HFFc6 (cell line): ENCODE measurements at places on chromosomes 5 and 9.

DNA sequence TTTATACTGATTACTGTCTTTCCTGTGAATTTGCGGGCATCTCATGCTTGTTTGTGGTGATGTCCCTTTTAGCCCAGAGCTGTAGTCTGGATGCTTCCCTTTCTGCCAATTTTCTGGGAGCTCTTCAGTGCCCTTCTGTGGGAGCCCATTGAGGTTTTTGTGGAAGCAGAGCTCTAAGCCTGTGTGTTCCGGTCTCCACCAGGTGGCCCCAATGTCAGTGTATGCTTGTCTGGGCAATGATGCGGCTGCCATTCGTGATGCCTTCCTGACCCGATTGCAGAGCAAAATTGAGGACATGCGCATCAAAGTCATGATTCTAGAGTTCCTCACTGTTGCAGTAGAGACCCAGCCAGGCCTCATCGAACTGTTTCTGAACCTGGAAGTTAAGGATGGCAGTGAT, 35.1 kb downstream of the SH3GLB2 start:
- DNase-seq = no peak

GRCh38 chr9:8864545-8864896, 1064.9 kb upstream of the DMAC1 start:
- DNase-seq = no peak

- DNase-seq = no peak
These were observed 18.7 kb downstream of the NIPAL4 start for GRCh38 chr5:157478726-157479125.

DNA sequence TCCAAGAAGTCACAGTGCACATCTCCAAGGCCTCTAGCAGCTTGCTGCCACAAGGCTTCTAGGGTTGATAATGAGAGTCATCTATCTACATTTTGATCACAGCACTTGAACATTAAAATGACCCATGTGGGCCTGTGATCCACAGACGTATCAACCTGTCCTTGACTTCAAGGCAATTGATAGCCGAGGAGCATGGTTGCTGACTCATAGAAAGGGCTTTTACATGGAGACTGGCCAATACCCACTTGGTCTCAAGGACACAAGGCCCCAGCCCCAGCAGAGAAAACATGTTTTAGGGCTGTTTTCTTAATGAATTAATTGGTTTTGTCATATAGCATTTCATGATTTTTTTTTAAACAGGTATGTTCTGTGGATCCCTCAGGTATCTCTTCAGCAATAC, 314.0 kb downstream of the SEMA5A start:
- DNase-seq = no peak

DNA sequence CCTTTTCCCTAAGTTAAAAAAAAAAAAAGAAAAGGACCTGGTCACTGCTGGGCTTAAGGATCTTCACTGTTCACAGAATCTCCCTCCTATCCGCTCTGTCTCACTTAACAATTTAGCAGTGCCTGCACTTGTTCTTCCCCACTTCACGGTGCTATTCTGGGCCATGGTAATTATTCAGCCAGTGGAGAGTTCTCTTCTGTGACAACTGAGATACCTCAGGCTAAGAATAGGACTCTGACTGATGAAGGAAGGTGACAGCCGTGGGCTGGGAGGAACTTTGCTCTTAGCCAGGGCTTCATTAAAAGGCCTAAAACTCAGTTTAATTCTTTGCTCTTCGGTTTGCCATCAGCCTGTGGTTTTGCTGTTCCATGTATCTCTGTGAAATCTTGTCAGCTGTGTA, 51.9 kb upstream of the ENTREP1 start:
- no peak for DNase-seq

- no peak for DNase-seq
These were observed 169.7 kb upstream of the CD180 start for GRCh38 chr5:67366276-67366675.

DNA sequence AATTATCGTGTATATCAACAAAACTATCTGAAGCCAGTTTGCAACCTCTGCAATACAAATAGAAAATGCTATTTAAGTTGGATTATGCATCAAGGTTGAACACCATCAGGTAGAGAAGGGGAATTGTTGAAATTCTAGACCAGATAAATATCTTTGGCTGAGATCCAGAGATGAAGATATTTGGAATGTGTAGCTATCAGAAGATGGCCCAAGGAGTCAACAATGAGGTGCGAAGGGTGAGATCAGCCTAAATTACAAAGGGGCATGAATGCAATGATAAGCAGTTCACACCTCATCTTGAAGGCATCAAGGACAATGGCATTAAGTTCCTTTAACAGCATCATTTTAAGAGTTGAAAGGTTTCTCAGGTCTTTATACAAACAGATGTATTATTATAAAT, 572.1 kb upstream of the DMAC1 start:
- no peak for DNase-seq

- DNase-seq = no peak
These were observed 235.3 kb downstream of the PRDM9 start for GRCh38 chr5:23742701-23743100.

- DNase-seq = no peak
These were observed 146.2 kb downstream of the RGS3 start for GRCh38 chr9:113609562-113610318.

DNA sequence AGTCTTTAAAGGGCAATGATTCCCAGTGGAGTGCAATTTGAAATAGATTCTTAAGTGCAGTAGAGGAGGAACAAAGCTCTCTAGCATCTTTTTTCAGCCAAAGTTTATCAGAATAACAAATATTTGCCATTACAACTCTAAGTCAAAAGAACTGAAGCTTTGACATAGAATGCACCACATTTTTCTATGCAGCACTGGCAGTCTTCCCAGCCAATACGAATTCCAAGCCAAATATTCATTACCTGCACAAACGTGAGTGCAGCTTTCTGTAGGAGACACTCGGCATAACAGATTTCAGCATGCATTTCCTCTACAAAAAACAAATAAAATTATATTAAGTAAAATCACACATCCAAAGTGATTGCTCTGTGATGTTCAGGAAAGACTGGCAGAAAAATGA, 103.4 kb downstream of the TTC39B start:
- no peak for DNase-seq

GRCh38 chr9:90855208-90855902, 53.7 kb downstream of the SYK start:
- no peak for DNase-seq

DNA sequence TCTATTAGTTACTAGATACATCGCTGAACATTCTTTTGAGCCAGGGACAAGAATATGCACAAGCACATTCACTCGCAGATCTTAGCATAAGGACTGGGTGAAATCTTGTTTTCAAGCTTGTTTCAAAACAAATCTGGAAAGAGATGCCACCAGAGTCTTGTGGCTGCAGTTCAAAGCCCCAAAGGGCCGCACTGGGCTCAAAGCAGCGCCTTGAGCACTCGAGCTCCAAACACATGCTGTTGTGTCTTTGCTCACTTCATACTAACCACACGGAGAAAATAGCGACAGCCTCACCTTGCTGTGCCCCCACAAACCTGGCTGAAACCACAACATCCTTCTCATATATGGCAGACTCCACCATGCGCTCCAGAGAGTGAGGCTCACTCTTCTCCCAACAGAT, 34.2 kb upstream of the IL7R start:
- no peak for DNase-seq

DNA sequence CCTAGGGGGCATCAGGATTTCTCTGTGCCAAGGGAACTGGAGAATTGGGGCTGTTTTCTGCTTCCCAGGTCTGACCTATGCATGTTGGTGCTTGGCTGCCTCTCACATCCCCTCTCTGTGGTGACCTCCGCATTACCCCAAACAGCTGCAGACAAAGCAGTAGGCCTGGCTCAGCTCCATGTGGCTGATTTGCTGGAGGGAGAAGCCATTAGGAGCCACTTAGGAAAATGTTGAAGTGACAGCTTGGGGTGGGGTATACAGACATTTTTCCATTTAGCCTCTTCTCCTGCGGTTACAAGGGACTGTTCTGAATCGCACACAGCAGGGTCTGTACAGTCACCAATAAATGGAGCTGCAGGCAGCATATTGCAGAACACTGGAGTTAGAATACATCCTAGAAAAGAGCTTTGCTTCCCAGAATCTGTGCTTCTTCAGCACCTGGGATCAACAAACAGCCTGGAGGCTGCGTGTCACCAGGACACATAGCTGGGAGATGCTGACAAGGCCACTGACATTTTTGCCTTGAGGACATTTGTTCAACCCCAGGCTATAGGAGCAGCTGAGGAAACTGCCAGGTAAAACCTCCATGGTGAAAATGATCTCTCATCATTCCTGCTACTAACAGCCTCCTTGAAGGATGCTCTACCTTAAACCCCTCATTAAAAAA, 335.3 kb downstream of the DIRAS2 start:
- DNase-seq = no peak

GRCh38 chr9:110191615-110192014, 16.3 kb downstream of the C9orf152 start:
- no peak for DNase-seq

- DNase-seq = no peak
These were observed 24.0 kb upstream of the WDR38 start for GRCh38 chr9:124829334-124829669.

DNA sequence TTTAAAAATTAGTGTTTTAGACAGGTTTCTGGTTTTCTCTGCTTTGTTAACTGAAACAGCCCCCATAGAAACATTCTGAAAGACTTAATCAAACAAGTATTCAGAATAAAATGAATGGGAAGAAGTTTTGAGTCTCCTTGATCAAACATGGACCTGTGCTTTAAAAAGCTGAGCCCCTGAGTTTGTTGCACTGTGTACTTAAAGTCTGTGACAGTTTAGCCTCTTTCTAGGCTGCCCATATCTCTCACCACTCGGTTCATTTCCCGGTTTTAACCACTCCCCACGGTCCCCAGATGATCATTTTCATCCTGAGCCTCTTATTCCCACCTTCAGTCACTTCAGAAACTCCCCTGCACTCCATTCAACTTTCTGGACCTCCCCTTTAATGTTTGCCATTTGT, 215.9 kb upstream of the DMRT1 start:
- DNase-seq = no peak

GRCh38 chr5:168251259-168251658, 40.2 kb upstream of the WWC1 start:
- no peak for DNase-seq

DNA sequence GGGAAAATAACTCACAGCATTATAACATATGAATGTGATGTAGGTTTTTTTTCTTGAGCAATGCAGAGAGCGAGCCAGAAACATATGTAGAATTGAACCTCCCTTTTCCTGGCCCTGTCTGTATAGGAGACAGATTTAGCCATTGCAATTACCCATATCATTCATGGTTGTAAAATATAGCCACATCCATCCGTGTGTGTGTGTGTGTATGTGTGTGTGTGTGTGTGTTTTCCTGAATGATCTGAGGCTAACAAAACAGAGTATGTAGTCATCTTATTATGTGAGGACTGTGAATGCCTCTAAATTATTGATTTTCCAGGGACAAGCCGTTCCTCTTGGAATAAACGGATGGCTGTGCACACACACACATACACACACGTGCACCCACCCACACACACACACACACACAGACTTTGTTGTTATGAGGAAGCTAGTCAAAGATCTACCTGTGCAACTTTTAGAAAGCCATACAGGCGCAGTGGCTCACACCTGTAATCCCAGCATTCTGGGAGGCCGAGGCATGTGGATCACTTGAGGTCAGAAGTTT, 11.7 kb upstream of the DENND1A start:
- no peak for DNase-seq

GRCh38 chr5:65100911-65101631, 332.3 kb downstream of the CWC27 start:
- peak; percentile 67 for DNase-seq

DNA sequence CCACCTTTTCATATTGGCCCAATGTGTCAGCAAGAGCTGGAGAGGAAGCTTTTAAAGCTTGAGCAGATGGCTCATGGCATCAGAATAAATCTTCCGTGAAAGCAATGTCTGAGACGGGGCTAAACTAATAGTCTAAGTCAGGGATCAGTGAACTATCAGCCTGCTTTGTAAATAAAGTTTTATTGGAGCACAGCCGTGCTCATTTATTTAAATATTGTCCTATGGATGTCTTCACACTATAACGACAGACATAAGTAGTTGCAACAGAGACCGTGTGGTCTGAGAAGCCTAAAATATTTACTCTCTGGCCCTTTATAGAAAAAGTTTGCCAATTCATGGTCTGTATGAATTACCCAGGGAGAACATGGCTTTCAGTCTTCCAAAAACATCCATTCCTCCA, 85.6 kb upstream of the SLC44A1 start:
- DNase-seq = no peak

- no peak for DNase-seq
These were observed 12.6 kb downstream of the FOXD1 start for GRCh38 chr5:73435759-73436534.

DNA sequence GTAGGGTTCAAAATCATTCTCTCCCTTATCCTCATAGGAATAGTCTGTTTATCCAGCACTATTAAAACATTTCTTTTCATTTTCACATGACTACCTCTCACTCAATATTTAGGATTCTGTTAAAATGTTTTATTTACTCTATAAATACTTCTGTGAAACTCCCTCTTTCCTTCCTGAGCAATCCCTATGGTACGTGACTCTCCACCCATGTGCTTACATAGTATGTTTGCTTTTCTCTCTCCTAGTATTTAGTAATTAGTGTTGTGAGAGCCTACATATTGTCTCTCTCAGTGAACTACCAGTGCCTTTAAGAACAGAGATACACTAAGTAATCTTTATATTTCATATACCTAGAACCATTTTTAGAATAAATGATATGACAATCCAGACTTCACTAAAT, 46.0 kb downstream of the PTPRD start:
- no peak for DNase-seq

- DNase-seq = no peak
These were observed 122.8 kb upstream of the DHFR start for GRCh38 chr5:80777347-80778287.

DNA sequence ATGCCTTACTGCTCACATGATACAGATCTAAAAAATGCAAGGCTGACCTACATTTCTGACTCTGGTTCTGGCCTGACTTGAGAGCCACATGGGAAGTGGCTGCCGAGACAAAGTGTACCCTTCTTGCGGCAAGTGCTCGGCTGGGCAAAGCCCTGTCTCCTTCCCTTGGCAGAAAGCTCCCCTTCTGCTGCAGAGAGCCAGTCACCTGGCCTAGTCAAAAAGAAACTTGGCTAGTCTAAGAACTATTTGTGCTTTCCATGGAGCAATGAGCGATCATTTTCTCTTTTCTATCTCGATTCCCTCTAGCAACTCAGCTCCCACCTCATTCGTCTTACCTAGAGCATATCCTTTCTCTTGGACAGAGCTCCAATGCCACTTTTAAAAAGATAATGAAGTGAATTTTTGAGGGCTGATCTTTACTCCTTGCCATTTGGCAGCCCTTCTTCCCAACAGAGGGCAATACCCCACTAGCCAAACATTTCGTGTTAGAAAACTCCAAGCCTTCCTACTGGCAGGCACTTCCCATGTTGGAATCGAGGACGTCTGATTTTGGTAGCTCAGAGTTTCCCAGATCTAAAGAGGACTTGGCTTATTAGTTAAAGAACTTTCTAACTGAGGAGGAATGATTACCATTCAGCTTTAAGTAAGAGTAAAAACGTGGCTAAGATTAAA, 108.1 kb upstream of the PRRC1 start:
- DNase-seq = no peak
